Peyer's patch (tissue), 4 donors: ENCODE measurements at places on chromosomes 2 and 18. TPM values are rescaled to one million over a fixed set of nuclear protein-coding genes. Genes with fewer than 3 reads are reported as not detected.

CLEC4F gene
- not detected for total RNA-seq

LINC00305 gene
- total RNA-seq = not detected

DHRS9 gene
- total RNA-seq = 6.6 TPM

ACOXL gene
- total RNA-seq = not detected

RAX gene
- total RNA-seq = not detected

SERPINB13 gene
- total RNA-seq = not detected

UGT1A5 gene
- total RNA-seq = 7.2 TPM

CYP1B1 gene
- 4.9 TPM for total RNA-seq

ANKRD62 gene
- total RNA-seq = not detected

SPTBN1 gene
- total RNA-seq = 171 TPM

NT5DC4 gene
- total RNA-seq = not detected

DNA sequence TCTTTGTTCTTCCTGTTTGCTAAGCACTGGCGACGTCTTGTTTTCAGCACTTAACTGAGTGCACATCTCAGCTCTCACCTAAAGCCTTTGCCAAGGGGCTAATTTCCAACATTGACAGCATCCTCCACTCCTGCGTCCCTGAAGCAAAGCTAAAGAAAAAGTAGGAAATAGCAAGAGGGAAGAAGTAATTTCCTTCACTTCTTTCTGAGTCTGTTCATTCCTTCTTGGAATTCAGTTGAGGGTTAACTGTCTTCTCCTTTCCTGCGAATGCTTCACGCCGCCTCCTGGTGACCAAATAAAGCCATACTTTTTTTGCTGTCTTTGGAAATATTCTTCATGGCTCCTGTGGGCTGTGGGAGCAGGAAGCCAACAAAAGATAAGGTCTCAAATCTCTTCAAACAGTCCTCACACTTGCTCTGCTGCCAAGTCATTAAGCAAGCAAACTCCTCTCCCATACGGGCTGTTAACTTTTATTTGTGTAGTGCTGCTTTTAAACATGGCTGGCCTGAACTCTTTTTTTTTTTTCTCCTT, 100.9 kb downstream of the DPP10 start:
- peaks cover 11% of the 10 kb centered on the region for H3K4me1 ChIP-seq
- peak overlapping the region; percentile 22 for H3K27ac ChIP-seq
- H3K36me3 ChIP-seq = no peaks in the 10 kb centered on the region
- H3K4me3 ChIP-seq = no peak overlapping the region
- no peak for DNase-seq

- no peaks in the 10 kb centered on the region for H3K27me3 ChIP-seq
- peak; percentile 72 for DNase-seq
- H3K4me1 ChIP-seq = no peaks in the 10 kb centered on the region
Observed at GRCh38 chr2:159155320-159155719, 131.2 kb downstream of the WDSUB1 start.

- H3K4me3 ChIP-seq = no peak overlapping the region
- no peak for DNase-seq
- no peaks in the 10 kb centered on the region for H3K27me3 ChIP-seq
- H3K27ac ChIP-seq = no peak overlapping the region
- no peaks in the 10 kb centered on the region for H3K4me1 ChIP-seq
Observed at GRCh38 chr2:223100061-223100511, 48.1 kb downstream of the KCNE4 start.

DNA sequence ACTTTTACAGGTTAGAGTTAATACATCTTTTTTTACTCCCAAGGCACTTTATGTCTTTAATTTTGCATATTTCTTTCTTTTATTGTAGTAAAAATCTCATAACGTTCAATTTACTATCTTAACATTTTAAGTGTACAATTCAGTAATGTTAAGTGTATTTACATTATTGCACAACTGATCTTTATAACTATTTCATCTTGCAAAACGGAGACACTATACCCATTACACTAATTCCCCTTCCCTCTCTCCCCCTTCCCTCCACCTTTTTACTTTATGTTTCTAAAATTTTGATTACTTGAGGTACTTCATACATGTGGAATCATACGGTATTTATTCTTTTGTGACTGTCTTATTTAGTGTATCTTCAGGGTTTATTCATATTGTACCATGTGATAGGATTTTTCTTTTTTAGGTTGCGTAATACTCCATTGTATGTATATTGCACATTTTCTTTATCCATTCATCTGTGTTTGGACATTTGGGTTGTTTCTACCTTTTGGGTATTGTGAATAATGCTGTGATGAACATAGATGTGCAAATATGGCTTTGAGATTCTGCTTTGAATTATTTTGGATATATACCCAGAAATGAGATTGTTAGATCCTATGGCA, 75.0 kb downstream of the ACSL3 start:
- H3K27me3 ChIP-seq = no peaks in the 10 kb centered on the region
- no peak overlapping the region for H3K27ac ChIP-seq
- H3K36me3 ChIP-seq = peaks cover 64% of the 10 kb centered on the region
- DNase-seq = no peak
- H3K4me1 ChIP-seq = no peaks in the 10 kb centered on the region
- no peak overlapping the region for H3K4me3 ChIP-seq

DNA sequence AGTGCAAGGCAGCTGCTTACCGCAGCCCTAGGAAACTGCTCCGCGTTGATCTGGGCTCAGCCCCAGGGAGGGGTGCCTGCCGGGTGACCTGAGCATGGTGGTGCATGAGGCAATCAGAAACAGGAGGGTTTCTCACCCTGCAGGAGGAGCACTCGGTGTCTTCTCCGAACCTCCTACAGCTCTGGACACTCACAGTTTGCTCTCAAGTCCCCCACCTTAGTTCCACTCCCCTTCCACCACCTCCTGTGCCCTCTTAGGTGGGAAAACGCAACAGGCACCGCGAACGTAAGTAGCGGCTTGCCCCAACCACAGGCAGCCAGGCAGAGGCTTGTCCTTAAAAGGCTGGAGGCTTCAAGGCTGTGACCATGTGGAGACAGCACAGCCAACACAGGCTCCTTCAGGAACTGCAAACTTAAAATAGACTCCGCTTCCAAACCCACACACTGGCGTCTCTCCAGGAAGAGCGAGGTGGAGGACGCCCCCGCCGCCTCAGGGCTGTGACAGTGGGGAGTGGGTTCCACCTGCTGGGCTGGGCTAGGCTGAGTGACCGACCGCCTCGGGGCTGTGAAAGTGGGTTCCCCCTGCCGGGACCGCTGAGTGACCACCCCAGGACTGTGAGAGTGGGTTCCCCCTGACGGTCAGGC, 71.6 kb downstream of the NDUFA10 start:
- H3K4me3 ChIP-seq = no peak overlapping the region
- H3K36me3 ChIP-seq = no peaks in the 10 kb centered on the region
- no peaks in the 10 kb centered on the region for H3K4me1 ChIP-seq
- no peaks in the 10 kb centered on the region for H3K27me3 ChIP-seq

GRCh38 chr2:62661263-62661635, 44.3 kb upstream of the EHBP1 start:
- H3K36me3 ChIP-seq = no peaks in the 10 kb centered on the region
- no peak overlapping the region for H3K27ac ChIP-seq
- no peaks in the 10 kb centered on the region for H3K27me3 ChIP-seq

DNA sequence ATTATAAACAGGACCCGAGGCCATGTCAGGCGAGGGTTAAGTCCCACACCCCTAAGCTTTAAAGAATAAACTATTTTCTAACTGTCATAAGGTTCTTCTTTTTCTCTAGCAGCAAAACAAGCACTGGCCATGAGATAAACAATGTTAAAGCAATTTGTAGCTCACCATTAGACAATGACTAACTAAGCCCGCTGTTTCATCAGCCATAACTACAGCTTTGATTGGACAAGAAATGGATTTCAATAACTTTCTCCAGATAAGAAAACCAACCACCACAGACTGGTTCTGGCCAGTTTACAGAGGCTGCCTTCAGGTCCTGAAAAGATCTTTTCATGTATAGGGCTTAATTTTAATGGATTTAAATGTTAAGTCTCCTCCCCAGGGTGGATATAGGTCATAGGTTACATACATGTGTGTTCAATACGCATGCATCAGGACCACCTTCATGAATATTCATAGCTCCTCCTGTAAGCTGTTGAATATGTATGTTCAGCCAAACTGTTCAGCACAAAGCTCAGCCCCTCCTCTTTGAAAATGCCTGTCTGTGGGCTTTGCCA, 108.7 kb upstream of the RAB6C start:
- H3K36me3 ChIP-seq = no peaks in the 10 kb centered on the region
- H3K4me3 ChIP-seq = no peak overlapping the region
- no peaks in the 10 kb centered on the region for H3K27me3 ChIP-seq
- H3K4me1 ChIP-seq = no peaks in the 10 kb centered on the region

DNA sequence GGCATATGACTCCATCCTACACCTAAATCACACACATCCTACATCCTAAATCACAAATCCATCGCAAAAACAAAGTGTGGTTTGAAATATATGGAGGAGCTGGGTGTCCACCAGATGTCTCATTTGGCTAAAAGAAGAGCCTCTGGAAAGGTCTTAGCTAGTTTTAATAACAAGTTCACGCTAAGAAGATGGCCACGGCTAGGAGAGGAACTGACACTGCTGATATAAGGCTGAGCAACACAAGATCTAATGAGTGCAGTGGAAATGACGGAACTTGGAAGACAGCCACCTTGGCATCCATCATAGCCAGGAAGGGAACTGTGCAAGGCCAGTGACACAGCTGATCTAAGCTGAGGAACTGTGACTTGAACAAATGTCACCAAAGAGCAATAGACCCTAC, 60.0 kb upstream of the AGAP1 start:
- no peak overlapping the region for H3K4me3 ChIP-seq
- H3K27ac ChIP-seq = no peak overlapping the region
- H3K4me1 ChIP-seq = no peaks in the 10 kb centered on the region
- no peaks in the 10 kb centered on the region for H3K27me3 ChIP-seq
- DNase-seq = no peak

- no peak for DNase-seq
- H3K27ac ChIP-seq = no peak overlapping the region
- H3K4me3 ChIP-seq = no peak overlapping the region
- H3K36me3 ChIP-seq = no peaks in the 10 kb centered on the region
- H3K27me3 ChIP-seq = no peaks in the 10 kb centered on the region
- no peaks in the 10 kb centered on the region for H3K4me1 ChIP-seq
Observed at GRCh38 chr2:71898375-71898774, 249.3 kb downstream of the CYP26B1 start.

GRCh38 chr2:69625078-69625795, 18.3 kb downstream of the AAK1 start:
- DNase-seq = no peak
- no peak overlapping the region for H3K27ac ChIP-seq
- no peaks in the 10 kb centered on the region for H3K27me3 ChIP-seq
- H3K4me3 ChIP-seq = no peak overlapping the region

DNA sequence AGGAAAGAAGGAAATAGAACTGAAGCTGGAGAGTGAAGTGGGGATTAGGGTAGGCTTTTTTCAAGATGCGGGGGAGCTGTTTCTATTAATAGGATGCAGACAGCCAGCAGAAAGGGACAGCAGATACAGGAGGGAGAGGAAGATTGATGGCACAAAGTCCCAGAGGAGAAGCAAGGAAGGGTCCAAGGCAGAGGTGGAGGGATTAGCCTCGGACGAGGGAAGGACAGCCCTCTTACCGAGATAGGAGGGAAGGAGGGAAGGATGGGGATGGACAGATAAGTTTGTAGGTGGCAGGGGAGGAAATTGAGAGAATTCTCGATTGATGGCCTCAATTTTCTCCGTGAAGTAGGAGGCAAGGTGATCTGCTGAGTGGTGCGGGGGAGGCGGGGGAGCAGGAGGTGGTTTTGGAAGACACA, 317.4 kb downstream of the AGPS start:
- H3K4me3 ChIP-seq = no peak overlapping the region
- H3K27me3 ChIP-seq = no peaks in the 10 kb centered on the region
- DNase-seq = no peak
- no peaks in the 10 kb centered on the region for H3K36me3 ChIP-seq
- no peak overlapping the region for H3K27ac ChIP-seq
- H3K4me1 ChIP-seq = no peaks in the 10 kb centered on the region

- no peaks in the 10 kb centered on the region for H3K36me3 ChIP-seq
- H3K27ac ChIP-seq = no peak overlapping the region
- H3K4me3 ChIP-seq = no peak overlapping the region
- H3K4me1 ChIP-seq = no peaks in the 10 kb centered on the region
Observed at GRCh38 chr2:238601433-238602222, 174.9 kb downstream of the ASB1 start.

- H3K27me3 ChIP-seq = no peaks in the 10 kb centered on the region
- H3K36me3 ChIP-seq = no peaks in the 10 kb centered on the region
- DNase-seq = peak; percentile 70
Observed at GRCh38 chr2:98569197-98569793, 39.0 kb downstream of the COA5 start.

GRCh38 chr2:234564699-234565098, 67.8 kb upstream of the ARL4C start:
- H3K4me1 ChIP-seq = no peaks in the 10 kb centered on the region
- DNase-seq = no peak
- no peak overlapping the region for H3K27ac ChIP-seq
- H3K36me3 ChIP-seq = no peaks in the 10 kb centered on the region
- no peaks in the 10 kb centered on the region for H3K27me3 ChIP-seq
- H3K4me3 ChIP-seq = no peak overlapping the region

DNA sequence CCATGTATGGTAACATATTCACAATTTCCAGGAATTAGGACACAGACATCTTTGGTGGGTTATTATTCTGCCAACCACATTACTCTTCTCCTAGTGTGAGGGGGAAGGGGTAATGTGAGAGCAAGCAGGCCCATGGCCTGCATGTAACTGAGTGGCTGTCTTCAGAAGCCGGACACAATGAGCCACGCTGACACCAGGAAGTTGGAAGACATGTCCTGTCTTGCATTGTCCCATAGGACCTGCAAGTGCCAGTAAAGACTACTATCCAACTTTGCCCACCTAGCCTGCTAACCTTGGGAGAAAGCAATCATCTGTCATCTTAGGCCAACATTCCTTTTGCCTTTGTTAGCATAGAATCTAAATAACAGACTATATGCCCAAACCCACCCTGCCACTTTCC, 86.2 kb upstream of the SH3BP4 start:
- H3K27me3 ChIP-seq = no peaks in the 10 kb centered on the region
- no peak for DNase-seq
- H3K36me3 ChIP-seq = no peaks in the 10 kb centered on the region
- no peaks in the 10 kb centered on the region for H3K4me1 ChIP-seq
- no peak overlapping the region for H3K4me3 ChIP-seq
- H3K27ac ChIP-seq = no peak overlapping the region

- no peaks in the 10 kb centered on the region for H3K27me3 ChIP-seq
- no peak for DNase-seq
- H3K27ac ChIP-seq = no peak overlapping the region
- H3K4me1 ChIP-seq = no peaks in the 10 kb centered on the region
- H3K4me3 ChIP-seq = no peak overlapping the region
- no peaks in the 10 kb centered on the region for H3K36me3 ChIP-seq
Observed at GRCh38 chr2:106098081-106098480, 96.0 kb downstream of the UXS1 start.
